SJSA1 (cell line): ENCODE measurements at places on chromosomes 7 and 10. TPM values are rescaled to one million over a fixed set of nuclear protein-coding genes. Genes with fewer than 3 reads are reported as not detected.

Gene MOGAT3
- not detected in 2 replicates for total RNA-seq

Gene CC2D2B
- total RNA-seq: 0.08 TPM in 1 of 2 replicates, not detected in the other

DNA sequence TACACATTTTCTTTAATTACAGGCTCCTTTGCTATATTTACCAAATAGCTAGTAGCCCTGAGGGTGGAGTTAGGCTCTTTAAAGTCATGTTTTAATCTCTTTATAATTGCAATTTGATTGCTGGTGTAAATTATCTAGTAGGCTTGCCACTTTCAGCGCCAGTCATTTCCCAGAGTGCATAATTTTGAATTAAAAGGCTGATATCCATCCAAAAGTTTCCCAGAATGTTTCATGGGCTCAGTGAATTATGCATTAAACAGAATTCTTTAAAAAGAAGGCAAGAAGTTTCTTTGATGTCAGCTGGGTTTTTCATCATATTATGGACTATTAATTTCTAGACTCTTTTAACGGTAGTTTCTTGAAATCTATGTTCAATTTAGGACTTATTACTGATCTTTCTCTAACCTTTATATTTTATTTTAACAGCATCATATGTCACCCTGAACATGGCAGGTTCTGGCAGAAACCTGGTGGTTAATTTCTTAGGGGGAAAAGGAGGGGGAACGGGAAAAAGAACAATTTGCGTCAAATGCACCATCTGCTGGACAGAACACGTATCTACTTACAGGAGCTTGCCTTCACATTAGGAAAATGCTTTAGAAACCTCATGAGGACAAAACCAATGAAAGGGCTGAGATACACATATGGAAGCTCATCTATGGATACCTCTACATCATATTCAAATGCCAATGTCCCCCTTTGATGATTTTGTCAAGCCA is 171.1 kb downstream of the GRM3 start:
- H3K36me3 ChIP-seq: no peaks in the 10 kb centered on the region
- no peak overlapping the region for H3K4me3 ChIP-seq
- H3K4me1 ChIP-seq: no peaks in the 10 kb centered on the region
- no peak overlapping the region for H3K27ac ChIP-seq
- DNase-seq: no peak

- peaks cover 24% of the 10 kb centered on the region for H3K36me3 ChIP-seq
- H3K4me1 ChIP-seq: peaks cover 10% of the 10 kb centered on the region
- H3K4me3 ChIP-seq: no peak overlapping the region
- H3K27me3 ChIP-seq: 0 out of 2 replicates have a peak, but pooled peaks cover 2% of the 10 kb centered on the region
- DNase-seq: peak; percentile 41
- no peak overlapping the region for H3K27ac ChIP-seq
Measured at GRCh38 chr10:133359972-133360610, 2.3 kb upstream of the FUOM start.

DNA sequence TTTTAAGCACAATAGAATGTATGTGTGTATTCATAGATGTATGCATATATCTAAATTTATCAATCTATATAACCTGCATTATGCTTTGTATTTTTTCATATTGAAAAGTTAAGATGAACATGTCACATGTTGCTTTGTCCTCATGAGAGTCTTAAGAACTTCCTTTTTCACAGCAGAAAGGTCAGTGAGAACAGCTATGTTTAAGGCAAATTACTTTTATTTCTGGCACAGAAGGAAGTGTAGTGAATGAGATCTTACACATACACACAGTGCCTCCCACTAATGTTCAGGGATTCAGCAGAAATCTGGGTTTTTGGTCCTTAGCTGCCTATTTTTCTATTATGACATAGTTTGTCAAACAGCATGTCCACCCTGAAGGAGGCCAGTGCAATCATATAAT is 134.8 kb downstream of the TMEM26 start:
- DNase-seq: no peak
- no peaks in the 10 kb centered on the region for H3K27me3 ChIP-seq
- H3K4me1 ChIP-seq: no peaks in the 10 kb centered on the region
- H3K36me3 ChIP-seq: no peaks in the 10 kb centered on the region
- H3K4me3 ChIP-seq: no peak overlapping the region
- no peak overlapping the region for H3K27ac ChIP-seq

DNA sequence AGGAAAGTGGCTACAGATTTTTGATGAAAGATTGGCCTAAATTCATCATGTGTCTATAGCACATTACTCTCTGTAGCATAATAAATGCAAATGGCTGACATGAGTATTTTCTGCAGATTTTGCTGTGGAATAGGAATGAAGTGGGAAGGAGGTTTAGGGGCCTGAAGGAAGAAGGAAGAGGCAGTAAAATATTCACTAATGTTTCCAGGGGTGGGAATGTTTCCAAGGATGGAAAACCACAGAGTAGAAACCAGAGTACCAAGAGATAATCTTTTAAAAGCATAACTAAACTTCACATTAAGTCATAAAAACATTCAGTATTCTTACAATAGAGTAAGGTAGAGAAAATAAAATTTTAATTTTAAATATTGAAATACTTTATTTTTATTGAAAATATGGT is 267.8 kb downstream of the BICC1 start:
- H3K36me3 ChIP-seq: no peaks in the 10 kb centered on the region
- no peak overlapping the region for H3K27ac ChIP-seq
- peaks cover 19% of the 10 kb centered on the region for H3K4me1 ChIP-seq
- no peaks in the 10 kb centered on the region for H3K27me3 ChIP-seq

Gene LMTK2
- 5.2 and 8.8 TPM in 2 replicates for total RNA-seq

Gene SPDYE2
- not detected in 2 replicates for total RNA-seq

Gene TUBAL3
- total RNA-seq: not detected in 2 replicates

DNA sequence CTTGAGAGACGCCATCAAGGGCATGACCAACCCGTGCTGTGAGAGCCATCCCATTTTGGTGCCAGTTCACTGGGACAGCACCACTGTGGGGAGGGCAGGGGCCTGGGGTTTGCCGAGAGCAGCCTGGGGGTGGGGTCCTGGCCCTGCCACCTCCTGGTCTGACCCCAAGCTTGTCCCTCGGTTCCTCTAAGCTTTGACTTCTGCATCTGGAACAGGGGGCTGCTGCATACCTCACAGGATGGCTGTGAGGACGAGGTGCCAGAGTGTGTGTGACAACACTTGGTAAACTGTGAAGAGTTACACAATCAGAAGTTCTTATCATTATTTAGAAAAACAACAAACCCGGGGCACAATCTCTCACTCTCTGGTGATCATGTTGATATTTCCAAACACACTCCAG is 89.9 kb downstream of the CRTAC1 start:
- DNase-seq: no peak
- no peak overlapping the region for H3K27ac ChIP-seq
- no peaks in the 10 kb centered on the region for H3K36me3 ChIP-seq
- H3K4me1 ChIP-seq: no peaks in the 10 kb centered on the region
- H3K4me3 ChIP-seq: no peak overlapping the region
- no peaks in the 10 kb centered on the region for H3K27me3 ChIP-seq

Gene SLC26A3
- not detected in 2 replicates for total RNA-seq
